Right renal cortex interstitium (tissue), 3 donors: ENCODE measurements at places on chromosomes 6 and 20.

GRCh38 chr20:31862506-31862905, 7.8 kb downstream of the DUSP15 start:
- no peak for DNase-seq

- no peak for DNase-seq
Observed at GRCh38 chr20:24389686-24390085, 79.7 kb upstream of the SYNDIG1 start.

DNA sequence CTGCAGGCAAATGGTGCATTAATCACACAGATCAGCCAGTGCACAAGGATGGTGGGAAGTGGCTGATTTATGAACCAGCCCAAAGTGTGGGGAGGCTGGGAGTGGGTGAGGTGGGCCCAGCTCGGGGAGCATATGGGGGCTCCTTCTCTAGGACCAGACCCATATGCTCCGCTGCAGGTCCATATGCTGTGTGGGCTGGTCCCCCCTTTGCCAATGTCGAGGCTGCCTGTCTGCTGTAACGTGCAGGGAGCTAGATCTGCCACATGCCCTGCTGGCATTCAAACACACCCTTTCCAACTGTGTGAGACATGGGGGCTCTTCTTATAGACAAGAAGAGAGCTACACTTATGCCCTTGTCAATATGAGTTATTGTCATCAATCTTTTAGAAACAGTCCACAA, 566.3 kb downstream of the DHX35 start:
- no peak for DNase-seq

GRCh38 chr6:142985281-142985680, 40.3 kb upstream of the HIVEP2 start:
- DNase-seq = no peak

- no peak for DNase-seq
Observed at GRCh38 chr6:47854971-47855370, 73.1 kb downstream of the OPN5 start.

- DNase-seq = no peak
Observed at GRCh38 chr6:137754866-137755265, 112.2 kb upstream of the TNFAIP3 start.

GRCh38 chr6:40171343-40171742, 237.1 kb upstream of the MOCS1 start:
- DNase-seq = no peak

DNA sequence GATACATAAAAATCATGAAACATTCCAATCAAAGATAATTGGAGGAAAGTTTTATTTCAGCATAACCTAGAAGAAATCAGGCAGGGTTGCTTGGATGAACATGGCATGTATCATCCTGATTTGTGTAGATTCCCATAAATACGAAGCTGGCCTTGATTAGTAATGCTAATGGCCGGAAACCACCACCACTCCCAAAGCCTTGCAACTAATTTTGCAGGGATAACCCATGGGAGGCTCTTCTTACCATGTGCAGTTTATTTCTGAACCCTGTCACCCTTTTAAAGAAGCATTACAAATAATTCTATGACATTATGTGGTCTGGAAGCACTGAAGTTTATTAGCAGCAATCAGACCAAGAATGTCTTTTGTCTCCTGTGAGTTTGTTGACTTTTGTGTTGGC, 80.8 kb downstream of the AIG1 start:
- no peak for DNase-seq

DNA sequence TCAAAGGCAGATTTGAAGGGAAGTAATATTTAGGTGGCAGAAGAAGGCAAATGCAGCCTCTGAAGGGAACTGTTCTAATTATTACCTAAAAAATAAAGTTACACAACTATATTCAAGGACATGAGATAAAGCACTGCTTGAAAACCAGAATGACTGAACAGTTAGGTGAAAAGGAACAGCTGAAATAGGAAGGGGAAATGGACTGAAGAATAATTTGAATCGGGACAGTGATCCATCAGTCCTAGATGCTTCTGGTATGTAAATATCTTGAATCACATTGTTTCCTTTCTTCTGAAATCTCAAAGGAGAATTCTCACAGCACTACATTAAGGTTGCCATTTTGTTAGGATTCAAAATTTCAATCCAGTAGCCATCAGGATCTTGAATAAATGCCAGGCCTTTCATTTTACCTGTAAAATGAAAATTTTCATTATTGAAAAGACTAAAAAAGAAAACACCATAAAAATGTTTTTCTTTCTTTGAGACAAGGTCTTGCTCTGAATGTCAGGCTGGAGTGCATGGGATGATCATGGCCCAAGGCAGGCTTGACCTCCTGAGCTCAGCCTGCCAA, 25.9 kb downstream of the GLO1 start:
- no peak for DNase-seq

GRCh38 chr6:26025047-26025893, 62.0 kb upstream of the HFE start:
- no peak for DNase-seq

DNA sequence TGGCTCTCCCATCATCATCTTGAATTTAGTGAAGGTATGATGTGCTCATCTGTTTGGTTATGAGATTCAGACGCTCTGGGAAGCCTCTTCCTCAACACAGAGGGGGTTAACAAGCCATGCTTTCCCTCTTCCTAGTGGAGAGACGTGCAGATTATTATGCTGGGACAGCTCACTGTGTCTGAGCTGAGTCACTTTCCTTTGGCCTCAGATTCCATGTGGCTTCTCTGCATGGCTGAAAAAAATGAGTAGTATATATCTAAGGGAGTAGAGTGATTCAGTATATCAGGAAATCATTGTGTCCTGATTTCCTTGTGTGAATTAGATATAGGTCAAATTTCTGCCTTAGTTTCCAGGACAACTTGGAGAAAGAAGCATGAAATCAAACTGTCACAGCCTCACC, 52.6 kb downstream of the FIG4 start:
- DNase-seq = no peak

- peak; percentile 43 for DNase-seq
Observed at GRCh38 chr20:25389858-25390537, 637 bp downstream of the ABHD12 start.

DNA sequence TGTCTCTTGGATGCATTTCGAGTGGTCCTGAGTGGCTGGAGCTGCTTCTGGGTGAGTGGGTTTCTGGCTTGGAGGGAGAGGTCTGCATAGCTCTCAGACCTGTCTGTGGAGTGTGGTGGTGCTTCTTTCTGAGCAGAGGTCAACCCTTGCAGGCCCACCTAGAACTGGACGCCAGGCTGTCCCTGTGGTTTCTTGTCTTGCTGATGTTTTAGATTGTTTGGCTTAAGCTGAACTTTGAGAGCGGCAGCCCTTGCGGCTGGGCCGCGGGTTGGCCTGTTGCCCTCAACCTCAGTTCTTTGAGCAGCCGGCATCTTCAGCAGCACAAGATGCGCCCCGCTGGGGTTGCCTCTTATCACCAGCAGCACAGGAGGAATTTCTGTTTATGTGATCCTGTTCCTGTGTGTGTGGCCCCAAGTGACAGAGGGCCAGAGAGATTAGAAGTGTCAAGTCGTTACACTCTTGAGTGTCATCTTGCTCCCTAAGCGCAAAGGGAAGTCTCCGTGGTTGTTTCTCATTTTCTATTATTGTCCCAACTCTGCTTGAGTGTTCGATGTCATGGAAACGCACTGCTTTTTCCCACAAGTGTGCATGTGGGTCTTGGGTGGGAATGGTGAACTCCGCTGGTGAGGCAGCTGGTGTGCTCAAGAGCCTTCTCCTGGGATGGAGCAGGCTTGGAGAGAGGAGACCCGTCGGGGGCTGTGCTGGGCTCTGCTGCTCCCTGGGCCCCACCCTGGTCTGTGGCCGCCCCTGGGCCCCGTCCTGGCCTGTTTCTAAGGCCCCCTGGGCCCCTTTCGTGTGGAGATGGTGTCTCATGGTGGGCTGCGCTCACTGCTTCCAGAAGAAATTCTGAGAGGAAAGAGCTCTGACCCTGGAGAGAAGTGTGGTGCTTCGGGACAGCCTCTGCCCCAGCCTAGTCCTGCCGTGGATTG, 20.1 kb upstream of the SLC22A1 start:
- DNase-seq = no peak

GRCh38 chr6:152151920-152152319, 344.4 kb downstream of the ESR1 start:
- no peak for DNase-seq

- no peak for DNase-seq
Observed at GRCh38 chr6:112296122-112296521, 41.8 kb upstream of the LAMA4 start.
